ENCODE measurements at places on chromosomes 16 and 17.

GRCh38 chr16:5621826-5622225 is 524.2 kb upstream of the EEF2KMT start:
- DNase-seq: no peak

DNA sequence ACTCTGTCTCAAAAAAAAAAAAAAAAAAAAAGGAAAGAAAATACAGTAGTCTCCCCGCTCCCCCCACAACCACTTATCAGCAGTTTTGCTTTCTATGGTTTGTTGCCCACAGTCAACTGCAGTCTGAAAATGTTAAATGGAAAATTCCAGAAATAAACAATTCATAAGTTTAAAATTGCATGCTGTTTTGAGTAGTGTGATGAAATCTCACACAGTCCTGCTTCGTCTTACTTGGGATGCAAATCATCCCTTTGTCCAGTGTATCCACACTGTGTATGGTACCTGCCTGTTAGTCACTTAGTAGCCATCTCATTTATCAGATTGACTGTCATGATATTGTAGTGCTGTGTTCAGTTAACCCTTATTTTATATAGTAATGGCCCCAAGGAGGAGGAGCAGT is 41.5 kb downstream of the NF1 start:
- DNase-seq: no peak

GRCh38 chr17:47961406-47961805 is 3.7 kb upstream of the PRR15L start:
- no peak for DNase-seq

GRCh38 chr17:61531223-61531622 is 59.8 kb downstream of the NACA2 start:
- no peak for DNase-seq

DNA sequence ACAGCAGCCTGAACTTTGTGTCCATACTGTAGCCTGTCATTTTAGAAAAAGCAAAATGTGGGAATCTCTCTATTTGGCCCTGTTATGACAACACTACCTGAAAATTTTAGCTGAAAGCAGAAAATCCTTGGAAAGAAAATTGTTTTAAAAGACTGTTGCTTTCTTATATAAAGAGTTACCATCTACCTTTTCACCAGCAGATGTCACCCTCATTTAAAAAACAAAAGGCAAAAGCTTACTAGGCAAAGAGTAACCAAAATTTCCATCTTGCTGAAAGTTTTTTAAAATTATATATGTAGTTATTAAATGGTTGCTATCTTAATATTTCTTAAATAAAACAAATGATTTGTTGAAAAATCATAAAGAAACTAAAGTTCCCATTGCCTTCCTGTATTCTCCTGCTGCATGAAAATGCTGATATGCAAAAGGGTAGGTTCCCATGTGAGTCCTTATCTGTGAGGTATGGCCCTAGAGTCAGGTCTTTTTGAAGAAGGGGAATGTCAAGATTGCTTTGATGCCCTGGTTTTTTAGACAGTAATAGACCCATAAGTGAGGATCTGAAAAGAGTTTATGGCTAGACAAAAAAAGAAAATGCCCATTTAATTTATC is 61.0 kb downstream of the TNRC6C start:
- no peak for DNase-seq

DNA sequence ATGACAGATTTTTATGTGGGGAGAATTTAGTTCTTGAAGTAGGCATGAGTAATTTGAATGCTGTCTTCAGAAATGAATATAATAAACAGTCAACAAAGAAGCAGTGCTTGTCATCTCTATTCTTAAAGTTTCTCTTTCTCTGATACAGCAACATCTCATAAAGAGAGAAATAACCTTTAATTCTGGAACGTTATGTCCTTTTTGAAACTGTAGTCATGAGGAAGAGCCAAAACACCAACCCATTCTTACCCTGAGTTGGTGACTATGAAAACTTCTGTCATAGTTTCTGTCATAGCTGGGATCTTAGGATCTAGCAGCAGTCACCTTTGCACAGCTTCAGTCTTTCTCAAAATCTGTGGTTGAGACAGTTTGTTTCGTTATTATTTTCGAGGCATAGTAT is 15.3 kb upstream of the RASL10B start:
- DNase-seq: no peak

DNA sequence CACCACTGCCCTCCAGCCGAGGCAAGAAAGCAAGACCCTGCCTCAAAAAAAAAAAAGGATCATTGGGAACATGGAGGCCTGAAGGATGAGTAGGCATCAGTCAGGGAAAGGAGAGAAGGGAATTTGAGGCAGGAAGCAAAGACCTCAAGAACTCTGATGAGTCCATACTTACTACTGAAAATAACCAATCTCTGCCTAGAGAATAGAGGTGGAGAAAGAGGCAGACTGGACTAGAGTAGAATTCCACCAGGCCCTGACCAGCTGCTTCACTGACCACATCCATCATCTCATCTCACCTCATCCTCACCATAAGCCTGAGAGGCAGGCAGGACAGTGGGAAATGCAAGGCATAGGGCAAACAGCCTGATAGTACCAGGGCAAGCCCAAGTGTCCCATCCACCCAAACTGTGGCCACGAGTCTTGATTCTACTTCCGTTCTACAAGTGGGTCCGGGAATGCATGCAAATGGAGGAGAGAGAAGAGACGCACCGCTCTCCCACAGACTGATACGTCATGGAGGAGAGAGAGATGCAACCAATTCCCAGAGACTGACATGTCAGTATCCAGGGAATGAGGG is 17.1 kb downstream of the ANKRD11 start:
- no peak for DNase-seq

GRCh38 chr17:43774304-43775250 is 4.2 kb downstream of the DUSP3 start:
- no peak for DNase-seq

DNA sequence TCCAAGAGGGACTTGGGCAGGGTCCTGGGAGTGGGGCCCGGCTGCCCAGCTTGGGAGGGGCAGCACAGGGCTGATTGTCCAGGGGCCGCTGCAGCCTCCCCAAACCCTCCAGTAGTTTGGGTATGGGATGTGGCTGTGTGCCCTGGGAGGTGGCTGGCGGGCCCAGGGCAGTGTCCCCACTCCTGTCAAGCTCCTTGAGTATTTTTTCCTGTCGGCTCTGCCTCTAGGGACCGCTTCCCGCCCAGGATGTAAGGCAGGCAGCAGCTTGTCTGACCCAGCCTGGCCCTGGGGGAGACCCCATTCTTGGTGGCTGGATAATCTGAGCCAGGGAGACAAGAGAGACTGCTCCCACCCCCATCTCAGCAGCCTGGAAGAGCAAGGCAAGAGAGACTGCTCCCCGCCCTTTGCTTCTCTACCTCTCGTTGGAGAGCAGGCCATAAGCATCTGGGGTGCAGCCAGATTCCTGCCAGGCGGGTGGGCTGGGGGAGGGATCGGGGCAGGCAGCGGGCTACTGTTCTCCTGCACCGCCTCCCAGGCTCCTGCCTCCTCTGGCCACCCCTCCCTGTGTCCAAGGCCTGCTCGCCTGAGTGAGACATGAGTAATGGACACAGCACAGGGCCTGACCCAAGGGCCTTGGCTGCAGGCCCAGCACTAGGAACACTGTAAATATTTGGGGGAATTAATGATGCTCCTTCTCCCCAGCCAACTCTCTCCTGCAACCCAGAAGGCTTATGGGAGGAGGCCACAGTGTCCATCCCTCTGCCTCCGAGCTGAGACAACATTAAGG is 18.4 kb upstream of the ITGA3 start:
- no peak for DNase-seq
